ENCODE measurements at places on chromosomes 5 and 9.

DNA sequence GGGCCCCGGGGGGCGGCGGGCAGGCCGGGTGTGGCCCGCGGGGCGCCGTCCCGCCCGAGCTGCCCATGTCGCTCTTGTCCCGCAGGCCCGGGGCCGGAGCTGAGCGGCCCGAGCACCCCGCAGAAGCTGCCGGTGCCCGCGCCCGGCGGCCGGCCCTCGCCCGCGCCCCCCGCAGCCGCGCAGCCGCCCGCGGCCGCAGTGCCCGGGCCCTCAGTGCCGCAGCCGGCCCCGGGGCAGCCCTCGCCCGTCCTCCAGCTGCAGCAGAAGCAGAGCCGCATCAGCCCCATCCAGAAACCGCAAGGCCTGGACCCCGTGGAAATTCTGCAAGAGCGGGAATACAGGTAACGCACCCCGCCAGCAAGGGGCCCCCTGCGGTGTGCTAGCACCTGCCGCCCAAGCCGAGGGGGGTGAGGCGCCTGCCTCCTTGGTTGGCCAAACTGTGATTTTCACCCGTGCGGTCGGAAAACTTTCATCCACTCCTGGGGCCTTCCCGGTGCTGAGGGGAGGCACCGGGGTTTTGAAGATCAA, 32.1 kb downstream of the SMARCA2 start:
- DNase-seq, result no peak

DNA sequence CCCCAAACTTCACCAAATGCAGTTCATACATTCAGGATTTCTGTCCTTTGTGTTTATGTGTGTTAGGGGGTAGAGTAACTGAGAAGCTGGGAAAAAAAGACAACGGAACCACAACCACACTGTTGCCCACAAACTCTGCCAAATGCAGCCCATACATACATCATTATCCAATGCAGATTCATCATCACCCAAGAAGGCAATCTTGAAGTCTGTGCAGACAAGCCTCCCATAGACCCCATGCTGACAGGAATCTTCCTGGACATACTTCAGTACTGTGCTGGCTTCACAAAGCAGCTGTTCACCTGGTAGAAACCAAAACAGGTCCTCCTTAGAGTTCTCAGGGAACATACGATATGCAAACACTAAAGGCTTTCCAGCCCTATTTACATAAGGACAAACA, 38.9 kb downstream of the MTMR12 start:
- DNase-seq, result no peak

GRCh38 chr9:84404095-84404686, 63.6 kb upstream of the SLC28A3 start:
- DNase-seq, result no peak

DNA sequence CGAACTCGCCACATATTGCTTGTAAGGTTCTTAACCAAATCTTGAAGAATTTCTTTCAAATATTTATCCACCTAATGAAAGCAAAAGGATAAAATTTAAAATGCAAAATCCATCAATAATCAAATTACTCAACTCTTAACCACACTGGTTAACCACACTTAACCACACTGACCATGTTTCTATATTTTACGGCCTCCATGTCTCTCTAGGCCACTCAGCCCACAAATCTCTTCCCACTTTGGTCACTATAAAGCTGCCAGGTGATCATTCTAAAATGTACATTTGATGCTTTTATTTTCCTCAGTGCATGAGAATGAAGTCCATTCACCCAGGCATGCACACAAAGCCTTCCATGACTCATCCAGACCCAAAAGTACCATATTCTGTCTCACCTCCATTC, 56.4 kb upstream of the OR2K2 start:
- DNase-seq, result no peak

- no peak for DNase-seq
Observed at GRCh38 chr9:105393576-105394344, 54.1 kb upstream of the FSD1L start.

GRCh38 chr5:83721953-83722901, 1.6 kb upstream of the HAPLN1 start:
- no peak for DNase-seq

GRCh38 chr5:8491254-8491653, 622.3 kb downstream of the MTRR start:
- DNase-seq, result no peak

DNA sequence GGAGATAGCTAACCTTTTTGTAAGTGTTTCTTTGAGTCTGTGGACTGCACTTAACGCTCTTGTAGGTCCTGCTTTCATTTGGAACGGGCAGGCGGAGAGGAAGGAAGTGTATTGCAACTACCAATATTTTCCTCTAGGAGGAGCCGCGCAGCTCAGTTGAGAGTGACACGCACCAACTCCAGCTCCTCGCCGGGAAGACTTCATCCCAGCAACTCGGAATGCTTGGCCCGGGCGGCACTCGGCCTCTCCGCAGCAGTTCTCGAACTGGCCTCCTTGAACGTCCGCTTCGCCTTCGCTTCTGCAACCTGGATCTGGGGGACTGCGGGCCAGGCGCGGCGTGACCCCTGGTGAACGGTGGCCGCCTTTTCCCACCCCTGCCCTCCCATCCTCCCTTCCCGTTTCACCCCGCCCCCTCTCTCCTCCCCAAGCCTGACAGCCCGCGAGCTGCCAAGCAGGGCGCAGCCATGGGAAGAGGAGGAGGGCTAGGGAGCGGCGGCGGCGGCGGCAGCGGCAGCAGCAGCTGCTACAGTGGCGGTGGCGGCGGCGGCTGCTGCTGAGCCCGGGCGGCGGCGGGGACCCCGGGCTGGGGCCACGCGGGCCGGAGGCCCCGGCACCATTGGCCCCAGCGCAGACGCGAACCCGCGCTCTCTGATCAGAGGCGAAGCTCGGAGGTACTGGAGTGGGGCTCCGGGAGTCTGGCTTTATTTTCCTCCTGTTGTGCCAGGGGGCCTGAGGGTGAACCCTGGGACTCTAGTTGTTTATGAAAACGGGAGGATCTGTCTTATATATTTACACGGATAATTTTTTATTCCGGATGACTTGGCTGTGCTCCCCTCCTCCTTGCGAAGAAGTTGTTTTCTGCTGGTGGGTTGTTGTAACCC, at the start of gene GHR:
Gene GHR (plus strand): TSS at position 155 of the 881 bp plus-strand sequence. CDS start 142,436 bp downstream, outside the sequence.
- peak; percentile 7 for DNase-seq

DNA sequence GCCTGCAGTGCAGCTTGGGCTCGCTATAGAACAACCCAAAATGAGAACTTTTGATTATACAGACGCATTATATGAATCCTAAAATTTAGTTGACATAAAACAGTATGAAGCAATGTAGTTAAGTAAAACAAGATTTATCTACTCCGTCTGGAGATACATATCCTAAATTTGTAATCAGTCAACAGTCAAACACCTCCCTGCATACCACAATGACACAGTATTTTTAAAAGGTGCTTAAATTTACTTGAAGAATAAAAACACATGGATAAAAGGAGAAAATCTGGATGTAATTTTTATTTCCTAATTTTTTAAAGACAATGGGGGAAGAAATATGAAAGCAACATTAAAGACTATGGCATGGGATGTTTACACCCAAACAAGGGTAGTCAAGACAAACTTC, 70.8 kb downstream of the PTBP3 start:
- no peak for DNase-seq

- DNase-seq, result peak; percentile 61
Observed at GRCh38 chr9:136093995-136094881, 851 bp downstream of the NACC2 start.

DNA sequence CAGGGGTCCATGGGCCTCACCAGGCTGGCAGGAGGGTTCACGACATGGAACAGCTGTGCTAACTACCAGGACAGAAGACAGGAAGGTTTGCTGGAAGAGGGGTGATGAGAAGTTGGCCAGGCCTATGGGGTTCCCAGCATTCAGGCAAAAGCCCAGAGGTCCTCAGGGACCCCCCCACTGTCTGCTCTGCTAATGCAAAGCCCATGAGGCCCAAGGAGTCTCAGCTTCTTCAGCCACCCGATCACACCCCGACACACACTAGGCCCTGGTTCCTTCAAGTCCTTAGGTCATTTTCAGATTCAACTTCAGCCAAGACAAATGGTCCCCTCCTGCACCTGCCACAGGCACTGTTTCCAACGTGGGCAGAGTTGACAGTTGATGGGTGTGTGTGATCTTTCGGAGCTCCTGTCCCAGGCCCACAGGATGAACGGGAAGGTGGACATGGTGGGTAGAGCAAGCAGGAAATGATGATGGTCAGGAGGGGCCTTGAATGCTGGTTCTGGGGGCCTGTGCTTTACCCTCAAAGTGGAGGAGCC, 20.4 kb downstream of the ADAMTS2 start:
- DNase-seq, result no peak

Measured in CD4-positive, alpha-beta T cell treated with Interleukin-17A for 4 hours (primary cell).